ENCODE measurements at places on chromosomes 3 and 15.

DNA sequence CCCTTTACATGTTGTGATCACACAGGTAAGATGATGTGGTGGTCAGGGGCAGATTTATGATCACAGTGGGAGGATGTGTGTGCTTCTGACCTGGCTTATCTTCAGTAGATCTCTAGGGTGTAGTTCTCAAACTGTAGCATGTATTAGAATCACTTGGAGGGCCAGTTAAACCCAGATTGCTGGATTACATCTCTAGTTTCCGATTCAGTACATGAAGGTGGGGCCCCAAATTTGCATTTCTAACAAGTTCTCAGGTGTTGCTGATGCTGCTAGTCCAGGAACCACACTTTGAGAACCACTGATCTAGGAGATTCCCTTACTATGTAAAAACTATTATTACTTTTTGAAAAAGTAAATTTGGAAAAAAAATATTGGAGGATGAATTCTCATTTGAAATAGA lies 199.3 kb upstream of the GOLIM4 start:
- no peak for DNase-seq

DNA sequence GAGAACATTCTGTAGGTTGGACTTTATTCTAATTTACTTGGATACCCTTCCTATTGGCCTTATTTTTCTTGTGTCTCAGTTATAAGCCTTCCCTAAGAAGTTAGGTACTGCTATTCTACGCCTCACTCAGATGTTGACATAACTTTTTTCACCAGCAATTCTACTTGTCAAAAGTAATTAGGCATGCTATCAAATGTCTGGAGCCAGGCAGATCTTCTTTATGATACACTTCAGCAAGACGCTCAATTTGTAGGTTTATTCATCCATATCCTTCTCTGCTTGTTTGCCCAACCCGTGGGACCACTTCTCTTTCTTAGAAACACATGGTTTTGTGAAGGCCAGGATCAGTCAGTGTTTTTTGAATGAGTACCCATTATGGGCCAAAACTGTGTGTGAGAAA lies 36.2 kb upstream of the COL8A1 start:
- no peak for DNase-seq

GRCh38 chr3:10248184-10248983 lies at the start of gene TATDN2:
TATDN2 (plus strand) TSS chr3:10248459; CDS start chr3:10249201, 742 bp downstream.
- peak; percentile 98 for DNase-seq

DNA sequence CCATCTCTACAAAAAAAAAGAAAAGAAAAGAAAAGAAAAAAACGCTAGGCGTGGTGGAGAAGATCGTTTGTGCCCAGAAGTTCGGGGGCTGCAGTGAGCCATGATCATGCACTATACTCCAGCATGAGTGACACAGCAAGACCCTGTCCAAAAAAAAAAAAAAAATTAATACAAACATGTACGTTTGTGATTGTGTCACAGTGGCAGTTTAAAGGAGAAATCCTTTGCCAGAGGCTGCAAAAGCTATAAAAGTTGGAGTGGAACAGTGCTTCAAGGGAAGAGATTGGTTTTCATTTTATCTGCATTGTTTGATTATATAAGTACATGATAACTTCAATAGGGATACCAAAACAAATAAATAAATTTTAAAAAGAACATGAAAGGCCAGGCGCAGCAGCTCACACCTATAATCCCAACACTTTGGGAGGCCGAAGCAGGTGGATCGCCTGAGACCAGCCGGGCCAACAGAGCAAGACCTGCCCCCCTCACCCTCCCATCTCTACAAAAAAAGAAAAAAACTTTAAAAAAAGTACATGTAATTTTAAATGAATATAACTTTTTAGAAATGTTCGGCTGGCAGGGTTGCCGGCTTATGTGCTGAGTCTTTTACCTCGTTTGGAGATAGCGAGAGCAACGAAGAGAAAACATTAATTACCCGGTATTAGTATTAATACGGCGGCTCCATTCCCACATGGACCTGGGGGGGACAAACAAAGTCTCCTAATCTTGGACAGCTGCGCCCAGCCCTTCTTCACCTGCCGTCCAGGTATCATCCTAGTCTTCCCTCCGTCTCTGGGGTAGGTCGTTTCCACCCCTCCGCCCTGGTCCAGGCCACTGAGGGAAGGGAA lies 573 bp upstream of the DIS3L start:
- no peak for DNase-seq

- no peak for DNase-seq
Measured at GRCh38 chr3:192727032-192727847, at the start of gene FGF12. FGF12 (minus strand) TSS chr3:192727541.

DNA sequence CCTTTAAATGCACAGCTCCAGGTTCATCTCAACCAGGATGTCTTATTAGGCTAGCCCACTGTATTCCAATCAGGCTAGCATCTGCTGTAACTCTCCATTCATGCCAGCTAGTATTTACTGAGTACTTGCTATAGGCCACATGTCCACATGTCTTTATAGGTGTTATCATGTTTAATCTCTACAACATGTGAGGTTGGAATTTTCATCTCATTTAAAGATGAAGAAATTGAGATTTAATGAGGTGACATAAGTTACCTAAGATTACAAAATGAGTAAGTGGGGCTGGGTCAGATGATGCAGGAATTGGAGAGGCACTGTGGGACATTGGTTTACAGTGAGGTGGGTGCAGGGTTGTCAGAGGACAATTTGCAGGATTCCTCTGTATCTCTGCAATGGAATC lies 2.9 kb downstream of the IFT122 start:
- no peak for DNase-seq

- no peak for DNase-seq
Measured at GRCh38 chr3:46209746-46210470, 1.8 kb upstream of the CCR1 start.

- DNase-seq = no peak
Measured at GRCh38 chr3:116469546-116469945, 24.3 kb upstream of the LSAMP start.

- no peak for DNase-seq
Measured at GRCh38 chr3:14403619-14404155, 1.3 kb downstream of the SLC6A6 start.

DNA sequence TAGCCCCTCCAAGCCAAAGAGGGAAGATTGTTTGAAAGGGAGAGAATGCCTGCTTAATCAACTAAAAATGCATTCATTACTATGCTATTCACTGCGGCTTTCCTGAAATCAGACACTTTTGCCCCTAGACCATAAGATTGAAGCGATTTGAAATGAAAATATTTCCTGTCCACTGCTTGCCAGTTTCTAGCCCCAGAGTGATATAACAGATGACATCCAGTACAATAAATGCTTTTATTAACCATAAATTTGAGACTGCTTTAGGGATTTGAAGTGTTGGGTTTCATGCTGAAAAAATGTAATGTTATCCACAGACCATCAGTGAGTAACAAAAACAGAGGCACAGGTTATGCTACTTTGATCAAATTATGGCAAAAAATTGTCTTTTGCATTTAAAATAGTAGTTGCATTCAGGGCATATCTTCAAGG lies 14.1 kb downstream of the IL17RD start:
- no peak for DNase-seq
